Uterus (tissue), 4 donors: ENCODE measurements at places on chromosomes 13 and 19.

DNA sequence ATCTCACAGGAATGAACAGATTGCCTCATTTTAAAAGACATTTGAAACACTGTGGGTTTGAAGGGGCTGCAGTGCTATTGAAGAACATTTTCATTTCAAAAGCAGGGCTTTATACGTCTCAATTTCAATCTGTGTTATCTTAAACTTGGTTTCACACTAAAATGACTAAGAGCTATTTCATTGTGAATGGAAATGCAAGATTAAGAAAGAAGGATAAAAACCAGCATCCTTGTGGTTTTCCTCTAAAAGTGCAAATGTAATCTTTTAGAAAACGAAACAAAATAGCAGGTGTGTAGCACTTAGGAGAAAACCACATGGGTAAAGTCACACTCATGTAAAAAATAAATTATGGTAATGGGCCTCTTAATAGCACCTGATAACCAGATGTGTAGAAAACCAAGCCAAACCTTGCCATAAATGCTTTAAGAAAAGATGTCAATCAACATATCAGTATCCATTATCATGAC is 397.7 kb downstream of the GPC6 start:
- no peak for DNase-seq

- DNase-seq: no peak
These were observed 875.4 kb downstream of the SLITRK6 start for GRCh38 chr13:84923831-84924230.

- DNase-seq: no peak
These were observed 2738.9 kb upstream of the PCDH20 start for GRCh38 chr13:64154514-64154913.

GRCh38 chr19:43504426-43505185 is at the start of gene PHLDB3:
Gene PHLDB3, minus strand, starts transcription at chr19:43504746. Its CDS starts 628 bp downstream, at chr19:43504118.
- no peak for DNase-seq

- DNase-seq: no peak
These were observed 82.5 kb upstream of the MYCBP2 start for GRCh38 chr13:77409412-77409811.

- DNase-seq: peak; percentile 44
These were observed at the start of gene USP12 for GRCh38 chr13:27171244-27171826. Gene USP12, minus strand, starts transcription at chr13:27171811. Its CDS starts 172 bp downstream, at chr13:27171639.

GRCh38 chr13:53240401-53241025 is 211.9 kb downstream of the OLFM4 start:
- DNase-seq: no peak

- DNase-seq: peak; percentile 86
These were observed 14.2 kb downstream of the DPF1 start for GRCh38 chr19:38209671-38210457.
